NCI-H2029 (cell line): ENCODE measurements at places on chromosomes 7 and 10.

DNA sequence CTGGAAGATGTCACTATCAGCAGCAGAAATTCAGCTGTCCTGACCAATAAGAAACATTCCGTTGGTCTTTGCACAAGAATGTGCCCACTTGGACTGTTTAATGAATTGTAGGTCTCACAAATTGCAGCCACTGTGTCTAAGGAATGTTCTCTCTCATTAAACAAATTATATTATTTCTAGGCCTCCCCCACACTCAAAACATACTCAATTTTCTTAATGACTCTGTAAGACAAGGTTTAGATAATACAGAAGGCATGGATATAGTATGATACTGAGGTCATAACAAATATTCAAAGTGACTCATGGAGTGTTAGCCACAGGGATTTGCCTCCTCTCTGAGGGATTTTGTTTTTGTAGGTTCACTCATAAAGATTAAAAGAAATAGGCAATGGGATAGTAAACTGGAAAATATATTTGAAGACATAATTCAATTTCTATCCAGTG is 197.5 kb downstream of the PTN start:
- DNase-seq = no peak

- no peak for DNase-seq
Measured at GRCh38 chr7:66236713-66237303, 31.7 kb downstream of the TPST1 start.

DNA sequence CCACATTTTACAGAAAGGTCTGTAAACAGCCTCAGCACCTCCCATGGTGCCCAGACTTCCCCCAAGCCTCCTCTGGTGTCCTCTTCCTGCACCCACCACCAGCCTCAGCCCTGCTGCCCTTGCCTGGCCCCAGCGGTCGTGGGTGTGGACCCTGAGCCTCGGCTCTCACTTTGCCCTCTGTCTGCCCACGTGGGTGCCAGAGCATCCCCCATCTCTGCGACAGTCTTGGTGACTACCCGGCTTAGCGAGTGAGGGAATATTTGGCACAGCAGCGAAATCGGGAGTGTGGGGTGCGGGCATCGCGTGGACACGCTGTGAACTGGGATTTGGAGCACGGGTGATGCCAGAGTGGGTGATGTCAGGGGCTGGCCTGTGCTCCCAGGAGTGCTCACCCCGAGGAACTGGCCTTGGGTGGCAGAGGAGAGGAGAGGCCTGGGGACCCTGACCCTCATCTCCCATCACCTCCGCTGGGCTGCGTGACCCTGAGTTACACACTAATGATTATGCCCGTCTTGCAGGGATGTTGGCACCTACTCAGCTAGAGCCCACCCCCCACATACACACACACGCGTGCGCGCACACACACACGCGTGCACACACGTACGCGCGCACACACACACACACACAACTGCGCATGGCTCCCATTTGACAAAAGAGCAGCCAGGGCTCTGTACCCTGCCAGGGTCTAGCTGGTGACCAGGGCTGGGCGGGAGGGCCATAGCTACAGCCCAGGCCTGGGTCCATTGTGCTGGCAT is 8.7 kb downstream of the ELFN1 start:
- no peak for DNase-seq

GRCh38 chr7:47638679-47639315 is 56.9 kb upstream of the TNS3 start:
- no peak for DNase-seq

DNA sequence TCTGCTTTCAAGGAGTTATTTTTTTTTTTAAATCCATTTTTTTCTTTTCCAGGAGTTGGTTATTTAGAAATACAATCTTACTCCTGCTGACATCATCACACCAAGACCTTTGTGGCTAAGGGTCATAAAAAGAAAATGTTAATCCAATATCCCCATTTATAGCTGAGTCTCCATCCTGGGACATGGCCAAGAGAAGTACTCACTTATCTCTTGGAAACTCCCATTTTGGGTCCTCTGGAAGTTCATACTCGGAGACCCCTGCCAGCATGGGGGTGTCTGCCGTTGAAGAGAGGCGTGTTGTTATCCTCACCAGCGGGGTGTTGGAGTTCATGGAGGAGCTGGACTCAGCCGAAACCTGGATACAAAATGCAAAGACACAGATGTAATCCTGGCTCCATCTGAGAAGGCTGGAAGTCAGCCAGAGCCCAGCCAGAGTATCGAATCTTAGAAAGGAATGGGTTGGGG is 94.6 kb downstream of the FGFR2 start:
- DNase-seq = no peak

GRCh38 chr7:7157177-7157886 is 25.0 kb upstream of the C1GALT1 start:
- no peak for DNase-seq

GRCh38 chr7:149718730-149719049 is 54.7 kb downstream of the ZNF467 start:
- DNase-seq = no peak

GRCh38 chr7:44956157-44956766 is 22.6 kb downstream of the MYO1G start:
- no peak for DNase-seq

DNA sequence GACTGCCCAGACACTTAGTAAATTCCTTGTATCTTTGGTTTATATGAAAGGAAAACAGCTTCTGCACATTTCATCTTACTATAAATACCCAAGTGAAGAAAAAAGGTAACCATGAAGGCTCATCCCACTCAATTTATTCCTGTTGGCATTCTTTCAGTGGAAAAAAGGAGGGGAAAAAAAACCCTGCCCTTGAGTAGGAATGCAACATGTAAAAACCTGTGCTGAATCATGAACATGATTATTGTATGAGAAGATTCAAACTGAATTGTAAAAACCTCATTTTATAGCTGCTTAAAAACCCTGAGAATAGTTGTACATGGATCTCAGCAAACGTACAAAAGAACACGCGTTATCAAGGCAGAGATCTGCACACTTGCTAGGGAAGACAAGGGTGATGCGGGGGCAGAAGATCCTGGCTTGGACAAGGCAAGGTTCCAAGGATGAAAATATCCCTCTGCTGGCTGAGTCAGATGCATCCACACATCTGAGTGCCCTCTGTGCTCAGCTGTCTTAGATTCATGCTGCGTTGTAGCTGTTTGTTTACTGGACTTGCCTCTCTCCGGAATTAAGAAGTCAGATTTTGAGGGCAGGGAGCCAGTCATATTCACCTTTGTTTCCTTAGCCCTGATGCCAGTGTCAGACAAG is 658.2 kb downstream of the PARD3 start:
- DNase-seq = no peak

- DNase-seq = no peak
Measured at GRCh38 chr7:47866120-47866519, 82.1 kb downstream of the PKD1L1 start.

DNA sequence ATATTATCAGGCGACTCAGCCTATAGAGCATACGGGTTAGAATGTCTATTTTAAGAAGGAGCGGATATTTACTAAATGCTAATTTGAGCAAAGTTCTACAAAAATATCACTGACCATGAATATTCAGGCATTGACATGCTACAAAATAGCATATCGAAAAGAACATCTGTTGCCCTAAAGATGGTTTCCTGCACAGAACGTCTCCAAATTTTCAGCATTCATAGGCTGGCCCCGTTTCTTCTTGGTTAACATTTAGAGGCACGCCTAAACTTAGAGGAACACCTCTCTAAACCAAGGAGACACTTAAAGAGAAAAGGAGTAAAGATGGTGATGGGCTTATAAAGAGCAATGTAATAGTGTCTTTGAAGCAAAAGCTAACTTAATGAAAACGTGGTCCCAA is 1.3 kb upstream of the MINPP1 start:
- no peak for DNase-seq

- DNase-seq = no peak
Measured at GRCh38 chr7:123401295-123401694, 133.1 kb downstream of the IQUB start.

GRCh38 chr10:34295142-34295548 is 520.0 kb downstream of the PARD3 start:
- DNase-seq = no peak

DNA sequence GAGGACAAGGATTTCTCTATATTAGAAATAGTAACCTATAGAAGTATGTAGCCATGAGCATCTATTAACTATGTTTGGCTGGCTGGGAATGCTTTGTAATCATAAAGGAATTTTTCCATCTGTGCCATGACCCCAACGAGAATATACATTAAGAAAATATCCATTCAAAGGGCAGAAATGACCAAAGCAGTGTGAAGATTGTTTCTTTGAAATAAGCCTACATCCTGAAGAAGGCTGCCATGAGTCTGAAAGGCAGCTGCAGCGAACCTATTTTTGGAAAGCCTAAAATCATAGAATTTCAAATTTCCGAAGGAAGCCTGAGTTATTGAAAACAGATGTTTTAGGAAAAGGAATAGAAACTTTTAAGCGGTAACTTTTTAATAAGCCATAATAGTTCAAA is 244.2 kb upstream of the FOXK1 start:
- no peak for DNase-seq

- no peak for DNase-seq
Measured at GRCh38 chr7:45573661-45574415, at the start of gene ADCY1. TSS of gene ADCY1 (plus strand) at chr7:45574368. CDS start at chr7:45574544, 176 bp downstream.
